Nucleus accumbens (tissue), 56 donors: ENCODE measurements at places on chromosomes 16 and 17.

DNA sequence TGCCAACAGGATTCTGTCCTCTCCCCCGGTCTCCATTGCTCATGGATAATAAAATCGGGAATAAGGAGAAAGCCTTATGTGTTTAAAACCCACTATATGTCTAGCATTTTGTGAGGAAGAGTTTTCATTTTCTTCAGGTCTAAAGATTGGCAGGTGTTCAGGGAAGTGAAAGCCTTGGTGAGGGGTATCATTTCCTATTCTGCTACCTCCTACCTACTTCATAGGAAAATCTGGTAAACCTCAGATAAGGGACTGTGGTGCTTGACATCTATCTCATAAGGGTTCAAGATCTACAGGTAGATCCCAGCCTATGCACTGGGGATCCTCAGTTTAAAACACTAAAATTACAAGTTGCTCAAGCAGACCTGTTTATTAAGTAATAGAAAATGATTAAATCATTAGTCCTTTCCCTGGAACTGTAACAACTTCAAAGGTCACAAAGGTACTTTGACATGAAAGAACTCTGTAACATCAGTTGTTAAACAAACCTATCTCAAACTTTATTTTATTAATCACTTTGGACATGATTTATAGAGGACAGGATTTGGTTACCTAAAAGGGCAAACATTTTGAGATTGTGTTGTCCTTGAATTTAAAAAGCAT is 6.5 kb downstream of the MOSMO start:
- no peak for DNase-seq

DNA sequence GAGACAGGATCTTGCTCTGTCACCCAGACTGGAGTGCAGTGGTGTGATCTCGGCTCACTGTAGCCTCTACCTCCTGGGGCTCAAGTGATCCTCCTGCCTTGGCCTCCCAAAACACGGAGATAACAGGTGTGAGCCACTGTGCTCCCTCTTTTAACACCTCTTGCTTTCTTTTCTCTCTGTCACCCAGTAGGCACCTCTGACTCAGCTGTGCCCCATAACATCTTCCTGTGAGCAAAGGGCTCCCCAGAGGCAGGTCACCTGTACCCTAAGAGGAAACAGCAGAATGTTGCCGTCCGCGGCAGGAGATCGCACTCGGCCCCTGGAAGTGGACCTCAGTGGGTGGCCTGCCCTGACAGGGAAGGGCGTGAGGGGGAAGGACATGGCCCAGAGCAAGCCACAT is 918 bp upstream of the NLRC3 start:
- DNase-seq, result no peak

DNA sequence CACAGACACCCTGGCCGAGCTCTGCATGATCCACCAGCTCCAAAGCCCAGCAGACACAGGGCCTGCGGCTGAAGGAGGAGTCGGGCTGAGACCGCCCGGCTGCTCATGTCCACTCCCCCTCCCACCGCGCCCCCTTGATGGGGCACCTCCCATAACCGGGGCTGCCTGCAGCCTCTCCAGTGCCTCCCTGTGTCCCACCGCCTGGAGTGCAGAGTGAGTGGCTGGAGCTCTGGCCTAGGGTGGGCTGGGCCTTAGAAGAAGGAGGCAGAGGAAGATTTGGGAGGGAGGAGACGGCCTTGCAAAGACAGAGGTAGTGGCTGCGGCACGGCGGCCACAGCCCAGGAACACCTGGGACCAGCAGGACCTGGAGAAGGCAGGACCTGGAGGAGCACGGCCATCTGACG is 4.0 kb downstream of the CBFA2T3 start:
- DNase-seq, result no peak

GRCh38 chr16:80664226-80664625 is 123.4 kb downstream of the DYNLRB2 start:
- no peak for DNase-seq

- no peak for DNase-seq
Measured at GRCh38 chr16:26667307-26667706, 399.4 kb upstream of the C16orf82 start.

DNA sequence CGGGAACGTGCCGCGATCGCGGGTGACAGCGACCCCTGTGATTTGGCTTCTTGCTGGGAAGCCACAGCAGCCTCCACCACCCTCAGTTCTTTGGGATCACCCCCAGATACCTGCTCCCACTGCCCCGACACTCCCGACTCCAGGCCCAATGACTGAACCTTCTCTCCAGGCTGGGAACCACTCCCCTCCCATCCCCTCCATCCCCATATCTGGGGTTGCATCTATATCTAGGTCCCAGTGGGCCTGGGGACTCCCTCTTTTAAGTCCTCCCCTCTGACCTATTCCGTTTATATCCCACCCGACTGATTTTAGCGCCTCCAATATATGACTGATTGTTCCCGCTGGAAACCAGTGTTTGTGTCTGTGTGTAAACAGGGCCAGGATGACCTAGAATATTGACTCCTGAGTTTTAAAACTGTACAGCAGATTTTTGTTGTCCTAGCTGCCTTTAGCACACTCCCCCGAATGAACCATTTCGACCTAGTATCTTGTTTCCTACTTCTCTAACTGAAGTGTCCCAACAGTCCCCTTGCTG is 667 bp downstream of the PSMD3 start:
- DNase-seq, result no peak
